HuH-7.5 (cell line): ENCODE measurements at places on chromosomes 2 and 18.

DNA sequence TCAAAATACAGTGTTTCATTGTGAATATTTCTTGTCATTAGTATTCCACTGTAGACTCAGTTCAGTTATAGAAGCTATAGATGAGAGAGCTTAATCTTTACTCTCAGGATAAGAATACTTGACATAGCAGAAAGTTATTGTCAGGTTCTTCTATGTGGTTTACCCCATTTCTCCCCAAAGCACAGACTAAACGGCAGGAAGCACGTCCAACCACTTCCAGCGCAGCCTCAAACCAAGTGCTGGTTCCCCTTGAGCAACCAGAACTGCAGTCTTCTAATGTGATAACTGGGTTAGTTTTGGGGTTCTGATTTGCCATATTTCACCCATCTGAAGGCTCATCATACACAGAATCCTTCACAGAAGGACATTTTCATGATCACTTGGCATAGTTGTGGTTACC, 324.7 kb downstream of the SLC8A1 start:
- DNase-seq, result no peak

DNA sequence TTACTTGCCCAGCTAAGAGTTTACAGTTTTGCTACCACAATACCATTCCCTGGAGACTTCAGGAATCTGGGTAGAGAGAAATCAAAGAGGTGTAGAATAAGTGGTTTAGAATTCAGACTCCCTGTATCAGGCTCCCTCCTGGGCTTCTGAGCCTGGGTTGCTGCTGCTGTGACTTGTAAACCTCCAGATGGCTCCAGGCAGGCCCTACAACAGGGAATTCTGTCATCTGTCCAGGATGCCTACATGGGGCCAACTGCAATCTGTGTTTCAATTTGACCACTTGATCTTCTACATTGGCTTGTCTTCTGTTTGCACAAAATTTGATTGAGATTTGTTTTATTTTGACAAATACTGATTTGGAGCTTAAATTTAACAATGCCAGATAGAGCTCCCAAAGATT, 183.9 kb downstream of the RAD51AP2 start:
- no peak for DNase-seq

GRCh38 chr2:16038621-16039020, 98.3 kb downstream of the MYCN start:
- no peak for DNase-seq

- no peak for DNase-seq
These were observed 172.5 kb upstream of the MGAT5 start for GRCh38 chr2:134081238-134081938.

- DNase-seq, result no peak
These were observed 6.0 kb downstream of the ITM2C start for GRCh38 chr2:230870544-230871360.

DNA sequence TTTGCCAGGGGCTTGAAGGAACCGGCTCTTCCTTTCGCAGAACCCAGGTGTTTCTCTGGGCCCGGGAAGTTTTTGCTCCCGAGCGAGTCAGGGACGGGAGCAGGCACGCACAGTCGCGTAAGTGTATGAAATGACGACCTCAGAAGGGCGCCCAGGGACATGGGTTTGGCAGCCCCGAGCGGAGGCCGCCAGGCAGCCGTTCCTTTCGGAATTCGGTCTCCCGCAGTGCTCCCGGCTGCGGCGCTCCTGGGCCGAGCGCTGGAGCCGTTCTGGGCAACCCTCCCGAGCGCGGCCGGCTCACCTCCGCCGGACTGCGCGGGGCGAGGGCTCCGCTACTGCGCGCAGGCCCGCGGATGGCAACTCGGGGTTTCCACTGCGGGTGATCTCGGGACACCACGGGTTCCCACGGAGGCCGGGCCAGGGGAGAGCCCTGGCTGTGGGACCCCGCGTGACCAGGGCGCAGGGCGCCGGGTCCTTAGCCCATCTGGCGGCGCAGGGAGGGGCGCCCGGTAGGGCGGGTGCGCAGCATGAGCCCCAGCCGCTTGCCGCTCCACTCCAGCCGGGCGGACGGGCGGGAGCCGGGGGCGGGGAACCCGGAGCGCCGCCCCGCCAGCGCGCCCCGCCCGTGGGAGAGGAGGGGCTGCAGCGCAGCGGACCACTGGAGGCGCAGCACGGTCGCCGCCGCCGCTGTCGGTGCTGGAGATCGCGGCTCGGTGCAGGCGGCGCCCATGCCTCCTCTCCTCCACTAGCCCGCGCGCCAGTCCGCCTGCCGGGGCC, at the start of gene OSBPL6:
Gene OSBPL6, plus strand, starts transcription at position 690 of the 777 bp plus-strand sequence. CDS start 111,673 bp downstream, outside the sequence.
- DNase-seq, result peak; percentile 79

DNA sequence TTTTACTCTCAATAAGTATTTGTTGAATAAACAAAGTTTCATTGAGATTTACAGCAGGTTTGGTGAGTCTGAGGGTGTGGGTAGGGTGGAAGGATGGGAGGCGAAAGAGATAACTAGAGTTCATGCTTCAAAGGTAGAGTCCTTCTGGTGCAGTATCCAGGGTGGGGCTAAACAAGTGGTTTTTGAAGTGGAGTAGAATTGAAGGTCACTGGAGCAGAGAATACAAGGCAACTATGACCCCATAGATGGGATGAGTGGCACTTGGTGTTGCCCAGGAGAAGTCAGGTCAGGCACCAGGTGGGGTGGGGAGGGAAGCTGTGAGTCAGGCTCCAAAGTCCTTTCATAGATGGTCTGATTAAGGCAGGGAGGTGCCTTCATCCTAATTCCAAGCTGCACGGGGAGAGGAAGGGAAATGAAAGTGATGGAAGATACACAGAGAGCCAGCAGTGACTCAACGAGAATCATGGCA, 6.6 kb upstream of the CAB39 start:
- DNase-seq, result no peak

DNA sequence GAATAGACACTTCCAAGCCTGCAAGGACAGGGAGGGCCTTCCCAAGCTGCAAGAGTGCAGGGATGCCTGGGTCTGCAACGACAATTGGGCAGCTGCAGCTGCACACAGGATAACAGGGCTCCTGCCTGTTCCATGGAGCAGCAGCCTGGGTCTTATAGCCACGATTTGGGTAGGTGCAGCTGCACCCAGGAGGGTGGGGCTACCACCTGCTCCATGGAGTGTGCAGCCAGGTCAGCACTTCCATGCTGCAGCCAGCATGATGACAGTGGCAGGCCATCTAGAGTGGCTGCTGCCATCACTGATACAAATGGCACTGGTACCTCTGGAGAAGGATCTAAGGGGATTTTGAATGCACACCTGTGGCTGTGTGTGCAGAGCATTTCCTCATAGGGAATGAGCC, 528.5 kb downstream of the DSC3 start:
- no peak for DNase-seq

DNA sequence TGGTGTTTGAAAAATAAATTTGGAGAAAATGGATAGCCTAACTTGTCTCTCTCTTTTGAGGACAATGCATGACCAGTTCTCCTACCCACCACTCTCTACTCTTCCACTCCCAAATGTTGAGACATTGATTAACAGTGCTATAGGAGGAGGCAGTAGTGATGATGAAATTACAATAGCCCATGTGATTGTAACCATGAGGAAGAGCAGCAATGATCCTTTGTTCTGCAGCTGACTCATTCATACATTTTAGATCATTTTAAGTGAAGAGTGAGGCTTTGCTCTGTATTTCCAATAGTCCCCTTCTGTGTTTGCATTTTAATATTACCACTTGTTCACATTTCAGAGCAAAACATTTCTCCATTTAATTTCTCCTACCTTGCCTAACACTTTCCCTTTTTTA, 592.3 kb downstream of the THSD7B start:
- DNase-seq, result no peak

GRCh38 chr18:10230072-10230471, 224.4 kb upstream of the APCDD1 start:
- no peak for DNase-seq

DNA sequence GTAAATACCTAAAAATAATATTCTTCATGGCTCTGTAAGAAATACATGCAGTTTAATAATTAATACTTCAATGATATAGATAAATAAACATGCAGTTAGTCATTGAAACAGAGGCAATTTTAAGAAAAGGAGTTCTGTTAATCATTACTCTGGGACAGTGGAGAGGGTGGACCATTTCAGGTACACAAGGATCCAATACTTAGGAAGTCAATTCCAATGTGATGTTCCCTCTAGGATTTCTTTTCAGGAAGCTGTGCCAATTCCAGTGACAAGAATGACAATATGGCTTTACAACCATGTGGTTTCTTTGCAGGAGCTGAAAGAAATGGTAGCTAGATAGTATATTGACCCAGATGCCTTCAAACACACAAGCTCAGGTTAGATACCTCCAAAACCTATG, 175.8 kb upstream of the NETO1 start:
- no peak for DNase-seq

DNA sequence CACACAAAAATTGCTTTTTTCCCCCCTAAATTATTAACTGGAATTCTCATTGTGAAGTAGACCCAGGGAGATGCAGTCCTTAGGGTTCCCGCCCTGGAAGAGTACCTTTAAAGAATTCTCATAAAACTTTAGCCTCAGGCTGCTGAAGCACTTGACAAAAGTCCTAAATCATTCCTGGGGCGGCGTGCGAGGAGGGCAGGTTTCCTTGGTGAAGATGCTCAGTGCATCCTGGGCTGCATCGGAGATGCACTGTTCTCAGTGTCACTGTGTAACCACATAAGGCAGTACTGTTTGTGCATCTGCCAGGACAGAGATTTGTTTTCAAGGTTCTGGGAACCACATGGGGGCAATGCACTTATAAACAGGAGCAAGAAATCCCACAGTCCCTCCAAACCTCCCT, 62.6 kb downstream of the ZNF236 start:
- no peak for DNase-seq

- no peak for DNase-seq
These were observed 1073.9 kb upstream of the CDH2 start for GRCh38 chr18:29250843-29251242.

DNA sequence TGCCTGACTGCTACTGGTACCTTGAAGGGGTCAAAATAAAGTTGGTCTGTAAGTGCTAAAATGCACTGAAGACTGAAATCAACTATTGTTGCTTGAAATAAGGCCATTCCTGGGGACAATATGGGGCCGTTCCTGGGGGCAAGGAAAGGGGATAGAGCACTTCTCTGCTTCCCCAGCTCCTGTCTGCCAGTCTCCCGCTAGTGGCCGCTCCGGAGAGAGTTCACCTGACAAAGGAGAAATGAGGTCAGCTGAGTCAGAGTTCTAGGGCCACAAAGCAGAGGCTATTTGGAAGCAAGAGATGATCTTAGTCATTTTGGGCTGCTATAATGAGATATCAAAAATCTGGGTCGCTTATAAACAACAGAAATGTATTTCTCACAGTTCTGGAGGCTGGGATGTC, 345.9 kb downstream of the TSN start:
- DNase-seq, result no peak

GRCh38 chr18:59303656-59304195, 14.7 kb downstream of the CPLX4 start:
- no peak for DNase-seq

DNA sequence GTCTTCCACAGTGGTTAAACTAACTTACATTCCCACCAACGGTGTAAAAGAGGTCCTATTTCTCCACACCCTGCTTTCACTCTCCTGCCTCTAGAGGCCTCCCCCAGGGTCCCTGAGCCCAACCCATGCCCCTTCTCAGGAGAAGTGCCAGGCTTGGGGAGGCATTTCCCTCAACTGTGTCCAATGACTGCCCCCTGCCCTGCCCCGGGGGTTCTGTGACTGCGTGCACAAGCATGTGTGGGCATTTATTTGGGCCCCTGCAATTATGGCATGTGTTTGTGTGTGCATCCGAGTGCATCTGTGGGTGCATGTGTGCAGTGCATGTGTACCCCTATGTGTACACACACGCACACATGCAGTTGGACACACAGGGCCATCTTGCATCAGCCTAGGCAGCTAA, 57.3 kb downstream of the INHBB start:
- no peak for DNase-seq

DNA sequence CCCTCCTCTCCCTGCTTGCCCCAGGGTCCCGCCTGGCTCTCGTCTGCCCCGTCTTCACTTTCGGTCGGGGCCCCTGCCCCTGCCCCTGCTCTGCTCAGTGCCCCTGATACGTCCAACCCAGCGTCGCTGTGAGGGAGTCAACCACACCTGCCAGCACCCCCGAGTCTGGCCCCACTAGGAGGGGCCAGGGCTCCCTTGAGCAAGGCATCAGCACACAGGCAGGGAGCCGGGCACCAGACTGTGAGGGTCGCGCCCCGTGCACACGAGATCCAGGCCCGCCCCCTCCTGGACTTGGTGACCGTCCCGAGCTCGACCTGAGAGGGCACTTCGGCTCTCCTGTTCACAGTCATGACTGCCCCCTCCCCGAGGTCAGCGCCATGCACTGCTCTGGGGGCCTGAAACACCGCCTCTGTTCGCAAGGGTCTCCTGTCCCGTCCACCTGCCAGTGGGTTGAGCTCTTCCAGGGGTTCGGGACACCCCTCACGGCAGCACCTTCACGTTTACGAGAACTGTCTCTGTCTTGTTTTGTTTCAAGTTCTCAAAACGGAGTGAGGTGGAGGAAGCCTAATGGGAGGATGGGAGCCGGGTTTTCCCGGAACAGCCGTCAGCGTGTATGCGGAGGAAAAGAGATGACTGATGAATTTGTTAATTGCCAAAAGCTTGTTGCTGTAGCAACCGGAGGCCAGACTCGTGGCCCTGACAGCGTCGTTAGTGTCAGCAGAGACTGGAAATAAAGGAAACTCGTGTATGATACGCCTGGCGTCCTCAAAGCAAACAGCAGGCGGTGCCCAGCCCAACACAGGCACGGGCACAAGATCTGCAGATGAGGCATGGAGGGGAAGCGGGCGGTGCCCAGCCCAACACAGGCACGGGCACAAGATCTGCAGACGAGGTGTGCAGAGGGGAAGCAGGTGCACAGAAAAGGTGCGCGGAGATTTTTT, 48.2 kb upstream of the KCNG2 start:
- no peak for DNase-seq

GRCh38 chr2:260507-261161, 3.2 kb downstream of the SH3YL1 start:
- peak; percentile 83 for DNase-seq

- peak; percentile 59 for DNase-seq
These were observed 823 bp upstream of the RNU2-63P start for GRCh38 chr2:88016960-88017779.

GRCh38 chr2:216698895-216699294, 3.5 kb upstream of the IGFBP5 start:
- DNase-seq, result no peak

- no peak for DNase-seq
These were observed 160.5 kb downstream of the TMEM163 start for GRCh38 chr2:134558208-134558830.

- no peak for DNase-seq
These were observed 11.2 kb downstream of the SCG2 start for GRCh38 chr2:223590964-223591363.

- no peak for DNase-seq
These were observed 318.9 kb downstream of the CNTNAP5 start for GRCh38 chr2:124343827-124344498.

DNA sequence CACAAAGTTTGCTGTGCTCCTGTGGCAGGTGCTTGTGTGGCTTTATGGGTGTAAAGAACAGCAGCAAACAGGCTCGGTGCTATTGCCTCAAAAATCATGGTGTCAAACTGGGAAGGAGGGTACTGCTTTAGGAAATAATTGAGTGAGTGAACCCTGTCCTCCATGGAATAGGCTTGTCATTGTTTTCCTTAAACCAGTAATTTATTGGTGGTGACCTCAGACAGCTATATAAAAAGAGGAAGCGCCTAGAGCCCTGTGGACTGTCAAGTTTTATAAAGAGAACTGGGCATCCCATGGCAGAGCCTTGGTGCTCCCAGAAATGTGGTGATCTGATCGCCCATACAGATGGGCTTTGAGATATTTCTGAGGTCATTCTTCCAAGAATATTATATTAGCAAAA, 4.7 kb upstream of the CXCR4 start:
- DNase-seq, result no peak

- DNase-seq, result no peak
These were observed 51.9 kb upstream of the NAB1 start for GRCh38 chr2:190596993-190597392.

GRCh38 chr18:47679864-47680263, 250.6 kb downstream of the SMAD2 start:
- DNase-seq, result no peak
